Camera-type eye (tissue), 1 donor: ENCODE measurements at places on chromosomes 12 and 14. TPM values are rescaled to one million over a fixed set of nuclear protein-coding genes. Genes with fewer than 3 reads are reported as not detected.

The SLC2A14 gene
- total RNA-seq: 0.77 TPM

The PRKCH gene
- total RNA-seq: 95.0 TPM

The LRRC10 gene
- not detected for total RNA-seq

The WIF1 gene
- total RNA-seq: 284 TPM

The CHURC1 gene
- 89.7 TPM for total RNA-seq

The KRT7 gene
- 12.1 TPM for total RNA-seq

The KCNJ8 gene
- total RNA-seq: 25.4 TPM

The SOCS4 gene
- total RNA-seq: 24.4 TPM

The NGB gene
- total RNA-seq: 1.4 TPM

The FAM222A gene
- 25.1 TPM for total RNA-seq

The OR6C2 gene
- not detected for total RNA-seq

The C14orf180 gene
- 0.49 TPM for total RNA-seq

The TSHR gene
- total RNA-seq: 0.88 TPM

The DHRS4L2 gene
- total RNA-seq: 7.7 TPM

The MYF5 gene
- 4.5 TPM for total RNA-seq

The ETNK1 gene
- total RNA-seq: 106 TPM

The KIF26A gene
- total RNA-seq: 31.3 TPM

The TEDC1 gene
- total RNA-seq: 9.5 TPM

The PRR4 gene
- total RNA-seq: 11.7 TPM

The SMCO2 gene
- 1.9 TPM for total RNA-seq

The KLRC4 gene
- total RNA-seq: not detected

The ADAM21 gene
- total RNA-seq: not detected

The NPFF gene
- total RNA-seq: not detected
